Stimulated activated CD8-positive, alpha-beta memory T cell treated with anti-CD3 and anti-CD28 coated beads, Interleukin-12 subunit alpha, Interleukin-12 subunit beta, amount 100 ng/mL, for 4 hours (primary cell): ENCODE measurements at places on chromosomes 5 and 9.

DNA sequence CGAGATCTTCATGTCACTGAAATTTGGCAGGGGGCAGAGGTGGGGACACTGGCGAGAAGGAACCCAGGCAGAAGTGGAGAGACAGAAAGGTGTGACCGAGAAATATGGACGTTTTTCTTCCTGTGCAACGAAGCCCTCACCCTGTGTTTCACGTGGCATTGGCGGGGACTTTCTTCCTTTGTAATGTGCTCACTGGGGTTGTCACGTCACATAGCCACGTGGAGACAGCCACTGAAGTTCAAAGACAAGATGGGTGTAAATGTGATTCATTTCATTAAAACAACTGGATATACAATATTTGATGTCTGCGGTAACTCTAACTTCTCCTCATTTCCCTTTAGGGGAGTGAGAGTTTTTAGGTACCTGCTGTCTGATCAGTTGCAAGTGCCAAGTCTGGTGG, 225.7 kb downstream of the FSTL4 start:
- no peak for DNase-seq

GRCh38 chr5:151577566-151577965, 13.6 kb downstream of the FAT2 start:
- no peak for DNase-seq

DNA sequence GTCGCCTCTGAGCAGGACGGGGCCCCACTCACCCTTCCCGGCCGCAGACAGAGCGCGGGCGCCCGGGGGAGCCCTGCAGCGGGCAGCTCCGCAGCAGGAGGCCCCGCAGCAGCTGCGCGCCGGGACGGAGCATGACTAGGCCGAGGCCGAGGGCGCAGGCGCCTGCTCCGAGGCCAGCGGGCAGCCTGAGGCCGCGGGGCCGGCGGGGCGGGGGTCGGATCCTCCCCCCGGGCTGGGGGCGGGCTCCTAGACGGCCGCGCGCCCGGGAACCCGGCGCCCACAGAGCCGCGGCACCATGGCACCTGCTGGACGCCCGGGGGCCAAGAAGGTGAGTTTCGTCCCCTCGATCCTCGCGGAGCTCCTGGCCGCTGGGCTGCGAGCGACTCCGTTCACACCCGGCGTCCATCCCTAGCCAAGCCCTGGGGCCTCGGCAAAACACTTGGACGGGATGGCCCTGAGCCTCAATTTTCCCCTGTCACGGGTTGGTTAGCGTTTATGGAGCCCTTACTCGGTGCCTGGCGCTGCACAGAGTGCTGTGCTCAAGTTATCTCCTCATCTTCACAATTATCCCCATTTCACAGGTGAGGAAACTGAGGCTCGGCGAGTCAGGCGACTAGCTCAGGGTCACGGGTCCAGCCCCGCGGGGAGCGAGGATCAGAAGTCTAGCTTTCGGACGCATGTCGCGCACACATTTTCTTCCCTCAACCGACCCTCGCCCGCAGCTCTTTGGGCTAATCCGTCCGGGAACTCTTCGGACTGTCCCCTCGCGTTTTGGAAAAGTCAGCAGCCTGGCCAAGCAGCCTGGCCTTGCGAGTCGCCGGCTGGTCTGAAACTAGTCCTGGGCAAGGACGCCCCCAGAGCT, at the start of the genes BHMT2 and DMGDH:
Gene BHMT2 (plus strand): TSS at position 280 of the 862 bp plus-strand sequence. CDS start 16 bp downstream, at position 296.
Gene DMGDH (minus strand): TSS at position 187 of the 862 bp plus-strand sequence. CDS start 54 bp downstream, at position 133.
- DNase-seq, result no peak

DNA sequence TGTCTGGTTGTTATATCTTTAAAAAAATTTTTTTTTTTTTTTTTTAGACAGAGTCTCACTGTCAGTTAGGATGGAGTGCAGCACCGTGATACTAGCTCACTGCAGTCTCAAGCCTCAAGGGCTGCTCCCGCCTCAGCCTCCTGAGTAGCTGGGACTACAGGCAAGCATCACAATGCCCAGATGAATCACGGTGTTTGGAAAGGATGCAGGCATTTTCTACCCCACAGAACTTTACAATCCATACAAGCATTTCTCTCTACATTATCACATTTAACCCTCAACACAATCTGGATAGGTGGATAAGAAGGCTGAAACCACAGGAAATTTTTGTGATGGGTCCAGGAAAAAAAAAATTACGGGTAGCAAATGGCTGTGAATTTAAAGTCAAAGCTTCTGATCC, 5.8 kb upstream of the PCA3 start:
- no peak for DNase-seq

DNA sequence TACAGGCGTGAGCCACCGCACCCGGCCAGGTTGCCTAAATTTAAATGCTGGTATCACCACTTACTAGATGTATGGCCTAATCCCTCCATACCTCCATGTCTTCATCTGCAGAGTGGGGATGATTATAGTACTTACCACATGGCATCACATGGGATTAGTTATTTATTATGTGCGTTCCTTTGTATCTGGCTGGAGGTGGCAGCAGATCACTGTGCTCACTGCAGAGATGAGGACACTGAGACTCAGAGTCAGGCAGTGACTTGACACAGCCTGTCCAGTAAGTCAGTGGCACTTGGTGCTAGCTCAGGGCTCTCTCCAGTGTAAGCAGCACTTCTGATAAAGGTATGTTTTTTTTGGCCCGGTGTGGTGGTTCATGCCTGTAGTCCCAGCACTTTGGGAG, 38.4 kb upstream of the HAND1 start:
- DNase-seq, result no peak

- no peak for DNase-seq
Observed at GRCh38 chr5:178786859-178787499, 56.5 kb upstream of the ZNF354A start.

DNA sequence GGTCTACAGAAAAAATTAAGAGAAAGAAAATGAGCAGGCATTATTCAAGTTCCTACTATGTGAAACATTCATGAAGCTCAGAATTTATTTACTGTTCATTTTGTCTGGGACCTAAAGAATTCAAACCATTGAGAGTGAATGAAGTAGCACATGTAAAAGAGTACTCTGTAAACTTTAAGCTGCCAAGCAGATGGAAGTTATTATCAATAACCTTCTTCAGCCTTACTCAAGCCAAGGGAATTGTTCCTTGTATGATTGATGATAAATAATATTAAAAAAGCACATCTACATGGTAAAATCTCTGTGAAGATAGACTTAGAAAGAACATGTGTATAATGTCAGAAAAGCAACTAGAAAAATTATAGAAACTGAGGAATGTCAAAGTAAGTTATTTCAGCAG, 17.8 kb upstream of the GLIS3 start:
- DNase-seq, result no peak

DNA sequence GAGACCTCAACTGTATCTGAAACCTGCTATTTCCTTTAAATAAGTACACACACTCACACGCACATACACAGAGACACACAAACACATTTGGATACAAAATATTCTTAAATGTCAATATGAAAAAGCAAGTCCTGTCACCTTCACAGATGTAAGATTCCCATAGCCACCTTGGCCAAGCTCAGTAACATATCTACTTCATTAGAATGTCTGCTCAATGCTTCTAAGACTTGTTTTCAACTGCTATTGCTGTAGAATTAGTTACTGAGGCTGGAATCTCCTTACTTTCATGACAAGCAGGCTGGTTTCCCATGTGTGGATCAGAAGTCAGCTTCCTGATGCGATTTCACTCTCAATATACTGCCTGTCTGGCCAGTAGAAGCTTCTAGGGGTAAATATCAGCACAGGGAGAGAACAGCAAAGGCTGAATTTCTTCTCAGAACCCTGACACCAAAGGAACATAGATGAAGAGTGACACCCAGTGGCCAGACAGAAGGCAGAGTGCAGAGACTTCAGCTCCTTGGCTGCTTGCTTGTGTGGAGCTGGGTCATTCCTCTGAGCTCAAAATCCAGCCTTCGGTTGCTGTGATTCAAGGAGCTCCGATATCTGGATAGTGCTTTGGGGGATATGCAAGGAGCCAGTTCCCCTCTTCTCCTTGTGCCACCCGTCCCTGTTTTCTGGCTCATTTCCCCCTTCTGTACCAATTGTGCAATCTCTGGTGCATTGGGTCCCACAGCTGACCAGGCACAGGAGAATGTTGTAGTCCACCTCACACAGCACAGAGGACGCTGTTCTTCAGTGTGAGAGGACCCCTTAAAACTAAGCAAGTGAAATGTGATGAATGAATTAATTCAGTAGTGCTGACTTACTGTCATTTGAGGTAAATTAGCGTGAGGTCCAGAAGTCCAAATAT, 26.6 kb upstream of the ABLIM3 start:
- DNase-seq, result no peak

GRCh38 chr5:167831754-167832504, 459.5 kb upstream of the WWC1 start:
- no peak for DNase-seq

GRCh38 chr9:134589748-134590147, 51.9 kb upstream of the COL5A1 start:
- no peak for DNase-seq
